ENCODE measurements at places on chromosomes 5 and 9.

DNA sequence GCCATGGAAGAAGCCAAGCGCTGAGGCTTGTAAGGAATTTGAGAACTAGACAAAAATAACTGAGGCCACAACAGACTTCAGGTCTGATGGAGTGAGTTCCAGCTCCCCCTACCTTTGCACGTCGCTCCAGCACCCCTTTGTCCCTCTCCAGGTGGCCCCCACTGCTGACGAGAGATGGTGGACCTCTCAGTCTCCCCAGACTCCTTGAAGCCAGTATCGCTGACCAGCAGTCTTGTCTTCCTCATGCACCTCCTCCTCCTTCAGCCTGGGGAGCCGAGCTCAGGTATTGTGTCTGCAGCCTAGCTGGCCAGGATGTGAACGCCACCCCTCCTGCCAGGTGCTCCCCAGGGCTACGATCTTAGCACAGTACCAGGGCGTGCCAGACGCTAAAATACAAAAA, 5.2 kb downstream of the BTNL9 start:
- DNase-seq: no peak

- peak; percentile 20 for DNase-seq
Measured at GRCh38 chr9:14674630-14675029, 18.6 kb downstream of the ZDHHC21 start.

DNA sequence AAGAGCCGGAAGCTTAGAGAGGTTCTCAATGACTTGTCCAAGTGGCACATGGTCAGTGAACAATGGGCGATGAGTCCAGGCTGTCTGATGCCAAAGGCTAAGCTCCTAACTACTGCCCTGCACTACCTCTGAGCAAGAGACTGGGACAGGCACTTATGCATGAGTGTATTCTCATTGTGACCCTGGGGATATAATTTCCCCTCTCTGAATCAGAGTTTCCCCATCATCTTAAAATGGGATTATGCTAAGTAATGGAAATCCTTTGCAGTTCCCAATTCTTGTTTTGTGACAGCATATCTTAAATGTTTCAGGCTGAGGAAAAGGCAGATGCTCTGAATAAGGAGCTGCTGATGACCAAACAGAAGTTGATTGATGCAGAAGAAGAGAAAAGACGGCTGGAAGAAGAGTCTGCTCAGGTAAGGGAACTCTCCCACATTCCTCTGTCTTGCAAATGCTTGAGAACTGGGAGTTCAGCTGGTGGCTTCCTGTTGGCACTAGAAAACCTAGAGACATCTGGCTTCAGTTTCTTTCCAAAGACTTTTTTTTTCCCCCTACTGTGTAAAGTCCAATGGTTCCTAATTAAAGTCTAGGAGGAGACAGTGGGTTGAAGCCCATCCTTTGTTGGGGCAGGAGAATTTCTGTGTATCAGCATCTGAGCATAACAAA, 64.1 kb downstream of the GPR21 start:
- DNase-seq: no peak

GRCh38 chr9:131727795-131728545, 11.9 kb downstream of the RAPGEF1 start:
- DNase-seq: no peak

GRCh38 chr9:7174301-7174700, 416.5 kb downstream of the KDM4C start:
- DNase-seq: no peak

DNA sequence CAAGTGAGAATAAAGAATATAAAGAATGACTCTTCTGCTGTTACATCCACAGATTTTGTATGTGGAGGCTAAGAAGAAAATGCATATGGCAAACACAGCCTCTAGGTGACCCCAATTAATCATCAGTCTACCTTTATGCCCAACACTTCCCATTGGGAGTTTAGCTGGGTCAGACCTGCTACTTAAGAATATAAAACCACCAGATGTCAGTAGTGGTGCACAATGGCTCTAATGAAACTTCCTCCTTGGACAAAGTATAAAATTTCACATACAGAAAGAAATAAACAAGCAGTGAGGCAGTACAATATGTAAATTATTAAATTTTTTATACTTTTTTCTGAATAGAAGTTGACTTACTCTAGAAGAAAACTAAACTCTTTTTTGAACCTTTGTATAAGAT, 539.9 kb downstream of the BRINP1 start:
- no peak for DNase-seq

DNA sequence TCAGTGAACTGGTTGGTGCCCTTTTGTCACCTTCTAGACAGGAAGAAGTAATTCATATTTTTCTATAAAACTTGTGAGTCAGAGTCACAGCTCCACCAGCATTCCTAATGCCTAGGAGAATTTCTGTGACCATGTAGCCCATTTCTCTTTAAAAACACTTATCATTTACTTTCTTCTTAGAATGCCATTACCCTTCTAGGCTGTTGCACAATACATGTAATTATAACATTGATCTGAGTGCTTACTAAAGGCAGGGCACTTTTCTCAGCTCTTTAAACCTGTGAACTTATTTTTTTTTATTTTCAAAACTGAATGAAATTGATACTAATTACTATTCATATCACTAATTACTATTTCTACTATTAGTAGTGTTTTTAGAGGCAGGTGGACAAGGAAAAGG, 373.7 kb downstream of the TLE4 start:
- DNase-seq: no peak

DNA sequence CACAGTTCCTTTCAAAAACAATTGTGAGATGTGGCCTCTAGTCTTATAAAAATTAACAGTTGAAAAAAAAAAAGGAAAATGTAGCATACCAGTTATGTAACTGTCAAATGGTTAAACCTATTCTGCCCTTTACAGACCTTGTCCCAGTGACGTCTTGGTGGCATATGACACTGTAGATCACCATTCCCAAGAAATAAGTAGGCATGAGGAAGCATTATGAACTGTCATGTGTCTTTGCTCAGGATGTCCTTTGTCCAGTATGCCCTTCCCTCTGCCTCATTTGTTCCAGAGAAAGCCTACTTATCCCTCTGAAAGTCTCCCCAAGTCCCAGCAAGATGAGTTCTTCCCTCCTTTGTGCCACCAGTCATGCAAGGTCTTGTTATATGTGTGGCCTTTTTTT, 63.2 kb downstream of the PAM start:
- DNase-seq: no peak

GRCh38 chr5:119945691-119946090, 316.3 kb downstream of the FAM170A start:
- DNase-seq: no peak

DNA sequence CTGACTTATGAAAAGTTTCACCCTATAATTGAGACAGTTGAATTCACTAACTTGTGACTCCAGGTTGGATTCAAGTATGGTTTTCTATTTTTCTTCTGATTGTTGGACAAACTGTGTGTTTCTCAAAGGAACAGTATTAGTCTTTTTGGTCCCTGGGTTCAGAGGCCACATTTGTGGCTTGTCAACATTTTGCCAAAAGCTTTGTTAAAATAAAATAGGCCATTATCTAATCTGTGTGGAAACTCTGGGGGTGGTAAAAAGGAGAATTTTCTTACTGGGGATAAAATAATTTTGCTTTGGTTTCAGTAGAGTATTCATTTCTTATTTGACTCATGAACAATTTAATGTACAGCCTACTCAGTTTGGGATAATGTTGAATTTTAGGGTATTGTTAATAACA, 166.3 kb downstream of the TMEM167A start:
- DNase-seq: no peak

- DNase-seq: peak; percentile 77
Measured at GRCh38 chr5:140295414-140295813, 7.5 kb downstream of the PFDN1 start.

- DNase-seq: no peak
Measured at GRCh38 chr5:40478766-40479165, 200.9 kb upstream of the PTGER4 start.

- DNase-seq: peak; percentile 4
Measured at GRCh38 chr5:57725658-57726504, 243.3 kb upstream of the ACTBL2 start.

DNA sequence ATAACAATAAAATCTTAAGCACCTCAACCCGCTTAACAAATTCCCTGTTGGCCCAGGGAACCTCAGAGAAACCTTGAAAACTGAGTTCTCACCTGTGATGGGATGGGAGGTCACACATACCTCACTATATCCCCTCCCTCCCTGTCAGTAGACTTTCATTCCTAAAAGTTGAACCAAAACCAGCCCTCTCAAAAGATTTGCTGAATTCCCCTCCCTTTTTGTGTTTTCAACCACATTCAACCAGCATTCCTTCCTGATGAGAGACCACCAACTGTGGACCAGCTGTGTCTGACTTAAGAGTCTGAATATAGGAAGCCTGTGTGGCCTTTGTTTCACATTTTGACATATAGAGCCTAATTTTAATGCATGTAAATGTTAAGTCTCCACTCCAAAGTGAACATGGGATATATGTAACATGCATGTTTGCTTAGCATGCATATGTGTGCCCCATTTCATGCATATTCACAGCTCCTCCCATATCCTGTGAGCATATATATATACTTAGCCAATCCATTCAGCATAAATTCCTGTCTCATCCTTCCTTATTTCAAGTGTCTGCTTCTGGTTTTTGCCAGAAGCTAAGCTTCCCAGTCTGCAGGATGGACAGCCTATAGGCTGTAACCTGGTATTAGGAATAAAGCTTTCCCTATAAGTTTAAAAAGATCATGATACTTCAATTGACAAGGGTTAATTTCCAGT, 604.6 kb downstream of the PTPRD start:
- DNase-seq: no peak

DNA sequence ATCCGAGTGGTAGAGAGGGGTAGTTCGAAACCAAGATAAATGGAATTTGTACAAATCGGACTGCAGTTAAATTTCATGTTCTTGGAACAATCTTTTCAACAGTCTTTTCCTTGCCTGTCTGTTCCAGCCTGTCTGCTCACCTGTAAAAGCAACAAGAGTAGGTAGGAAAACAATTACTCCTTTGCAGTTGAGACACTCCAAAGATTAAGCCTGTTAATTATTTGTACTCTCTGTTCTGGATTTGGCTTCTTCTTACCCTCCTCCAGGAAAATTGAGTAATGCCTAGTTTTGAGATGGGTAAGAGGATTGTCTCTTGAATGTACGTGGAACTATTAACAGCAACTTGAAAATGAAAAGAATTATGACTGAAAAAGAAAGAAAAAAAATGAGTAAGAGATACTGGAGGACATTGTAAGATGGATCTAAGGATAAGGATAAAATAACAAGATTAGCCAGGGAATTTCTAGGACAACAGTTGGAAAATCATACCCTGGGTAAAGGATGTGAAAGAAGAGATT, 24.3 kb downstream of the SPAAR start:
- no peak for DNase-seq

GRCh38 chr5:173926359-173926758, 38.2 kb downstream of the CPEB4 start:
- no peak for DNase-seq

DNA sequence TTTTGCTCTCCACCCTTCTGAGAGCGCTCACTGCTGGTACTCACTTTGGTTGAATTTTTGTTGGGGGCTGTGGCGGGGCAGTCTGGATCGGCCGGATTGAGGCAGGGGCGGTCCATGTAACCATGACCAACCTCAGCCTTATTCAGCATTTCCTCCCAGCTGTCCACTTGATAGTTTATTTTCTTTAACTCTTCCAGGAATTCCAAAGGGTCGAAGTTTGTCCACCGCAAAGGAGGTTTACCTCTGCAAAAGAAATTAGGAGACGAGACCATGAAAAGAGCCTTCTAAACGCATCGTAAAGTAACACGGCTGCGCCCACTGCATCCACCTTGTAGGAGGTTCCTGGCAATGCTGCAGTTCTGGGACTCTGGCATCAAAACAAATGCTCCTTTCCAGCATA, 36.4 kb downstream of the PTCH1 start:
- no peak for DNase-seq

DNA sequence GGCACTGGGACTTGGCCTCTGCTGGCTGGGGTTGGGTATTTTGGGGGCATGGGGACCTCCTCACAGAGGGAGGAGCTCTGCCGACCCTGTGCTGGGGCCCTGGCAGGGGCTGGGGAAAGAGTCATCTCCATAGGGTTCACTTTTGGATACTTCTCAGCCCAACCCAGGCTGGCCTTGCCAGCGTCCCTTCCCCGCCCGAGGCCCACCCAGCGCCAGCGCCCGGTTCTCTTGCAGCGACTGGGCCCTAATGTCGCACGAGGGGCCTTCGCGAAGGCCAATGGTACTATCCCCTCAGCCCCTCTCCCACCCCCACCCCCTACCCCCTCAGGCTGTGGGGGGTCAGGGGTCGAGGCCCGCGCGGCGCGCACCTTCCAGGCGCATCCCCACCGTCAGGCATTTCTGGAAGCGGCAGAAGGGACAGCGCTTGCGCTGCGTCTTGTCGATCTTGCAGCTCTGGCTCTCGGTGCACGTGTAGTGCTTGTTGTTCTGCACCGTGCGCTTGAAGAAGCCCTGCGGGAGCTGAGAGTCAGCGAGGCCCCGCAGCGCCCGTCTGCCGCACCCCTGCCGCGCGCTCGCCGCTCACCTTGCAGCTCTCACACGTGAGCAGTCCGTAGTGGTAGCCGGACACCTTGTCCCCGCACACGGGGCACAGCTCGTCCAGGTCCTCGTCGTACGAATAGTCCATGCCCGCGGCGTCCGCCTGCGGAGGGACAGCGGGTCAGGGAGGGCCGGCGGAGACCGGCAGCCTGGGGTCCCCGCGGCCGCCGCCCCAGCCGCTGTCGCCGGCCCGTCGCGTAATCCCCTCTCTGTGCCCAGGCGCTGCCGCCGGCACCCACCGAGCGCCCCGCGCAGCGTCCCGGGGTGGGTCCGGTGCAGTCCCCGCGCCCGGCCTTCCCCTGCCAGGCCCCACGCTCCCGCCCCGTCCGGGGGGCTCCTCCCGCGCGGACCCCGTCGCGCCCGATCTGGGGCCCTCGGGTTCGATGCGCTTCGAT, 4.2 kb downstream of the NR5A1 start:
- DNase-seq: no peak

DNA sequence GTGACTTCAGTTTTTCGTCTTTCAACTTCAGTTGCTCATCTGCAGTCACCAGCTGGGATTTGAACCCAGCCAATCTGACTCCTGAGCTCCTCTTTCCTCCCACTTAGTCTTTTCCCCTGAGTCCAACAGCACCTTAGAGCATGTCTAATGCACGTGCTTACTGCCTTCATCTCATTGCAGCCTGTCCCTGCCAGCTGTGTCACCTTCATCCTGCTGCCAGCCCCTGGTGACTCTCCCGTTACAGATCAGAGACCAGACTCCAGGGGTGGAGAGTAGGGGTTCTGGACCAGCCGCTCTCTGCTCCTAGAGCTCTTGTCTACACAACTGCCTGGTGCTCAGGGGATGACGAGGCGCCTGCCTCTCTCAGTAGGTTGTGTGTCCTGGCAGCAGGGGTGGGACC, 132.9 kb upstream of the LMX1B start:
- DNase-seq: no peak

- DNase-seq: no peak
Measured at GRCh38 chr5:104189031-104189430, 626.4 kb upstream of the NUDT12 start.

DNA sequence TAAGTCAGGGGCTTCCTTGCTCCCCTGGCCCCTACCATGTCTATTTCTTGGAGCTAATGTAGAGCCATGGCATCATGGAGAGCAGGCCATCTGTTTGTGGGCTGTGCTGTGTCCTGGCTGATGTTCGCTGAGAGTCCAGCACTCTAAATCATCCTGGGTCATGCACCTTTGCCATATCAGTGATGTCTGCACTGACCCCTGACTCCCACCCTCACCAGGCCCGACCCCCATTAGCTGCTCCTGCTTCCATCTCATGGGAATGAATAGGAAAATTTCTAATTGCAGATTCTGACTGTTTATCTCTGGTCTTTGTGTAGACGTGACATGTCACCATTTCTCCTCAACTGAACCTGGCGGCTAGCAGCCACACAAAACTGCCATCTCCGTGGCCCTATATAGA, 236.9 kb downstream of the NSG2 start:
- no peak for DNase-seq

Measured in hematopoietic multipotent progenitor cell treated with erythropoietin and hydrocortisone succinate and interleukin-3 and kit ligand, for 6 days (in vitro differentiated cells).